Heart left ventricle (tissue), 16 donors: ENCODE measurements at places on chromosomes 13 and 19. TPM values are rescaled to one million over a fixed set of nuclear protein-coding genes. Genes with fewer than 3 reads are reported as not detected.
A peak's percentile ranks its signal among the peaks of the same experiment; 100 is the strongest.

DNA sequence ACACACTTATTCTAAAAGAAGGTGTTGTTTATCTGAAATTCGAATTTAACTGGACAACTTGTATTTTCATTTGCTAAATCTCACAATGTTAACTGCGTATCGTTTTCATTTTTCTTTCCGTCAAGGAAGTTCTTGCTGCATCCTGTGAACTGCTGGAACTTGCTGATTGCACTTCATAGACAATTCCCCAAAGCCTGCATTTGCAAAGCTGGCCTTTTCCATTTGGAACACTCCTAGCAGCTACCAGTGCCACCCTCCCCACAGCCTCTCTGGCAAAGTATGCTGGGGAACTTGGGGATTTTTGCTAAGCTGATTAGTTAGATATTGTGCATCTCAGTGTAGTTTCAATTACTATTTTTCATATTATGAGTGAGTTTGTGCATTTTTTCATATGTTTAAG lies 20.4 kb upstream of the ARGLU1 start:
- no peak overlapping the region for H3K4me3 ChIP-seq
- H3K36me3 ChIP-seq, result no peaks in the 10 kb centered on the region
- H3K27me3 ChIP-seq, result no peaks in the 10 kb centered on the region
- peaks cover 10% of the 10 kb centered on the region for H3K4me1 ChIP-seq
- DNase-seq, result no peak
- peak overlapping the region; percentile 50 for H3K27ac ChIP-seq

DNA sequence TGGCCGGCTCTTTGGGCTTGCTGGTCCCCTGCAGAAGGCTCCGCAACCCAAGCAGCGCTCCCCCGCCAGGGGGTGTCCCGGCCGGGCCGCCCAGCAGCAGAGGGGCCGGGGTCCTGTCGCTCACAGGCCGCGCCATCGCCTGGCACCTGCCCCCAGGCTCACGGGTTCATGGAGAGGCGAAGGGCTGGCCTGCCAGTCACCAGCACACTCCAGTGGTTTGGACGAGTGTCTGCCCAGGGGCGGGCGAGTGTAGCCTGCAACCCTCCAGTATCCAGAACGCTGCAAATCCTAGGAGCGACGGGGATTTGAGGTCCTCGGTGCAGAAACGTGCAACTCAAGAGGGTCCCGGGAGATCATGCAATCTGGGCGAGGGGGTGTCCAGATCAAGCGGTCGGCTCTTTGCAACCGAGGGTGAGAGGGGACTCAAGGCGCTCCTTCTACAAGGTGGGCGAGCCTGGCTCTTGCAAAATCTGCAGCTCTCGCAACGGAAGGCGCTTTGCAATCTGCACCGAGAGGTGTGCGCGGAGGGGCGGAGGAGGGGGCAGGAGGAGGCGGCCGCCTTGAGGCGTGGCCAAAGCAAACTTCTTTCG lies at the start of gene DBP:
Gene DBP, minus strand, starts transcription at position 521 of the 590 bp plus-strand sequence. Its CDS starts 385 bp downstream, at position 136.
- H3K36me3 ChIP-seq, result no peaks in the 10 kb centered on the region
- H3K4me1 ChIP-seq, result peaks cover 45% of the 10 kb centered on the region
- peak within 1 kb of the TSS; percentile 97 for H3K27ac ChIP-seq
- no peak for DNase-seq
- peak within 1 kb of the TSS; percentile 59 for H3K4me3 ChIP-seq

DNA sequence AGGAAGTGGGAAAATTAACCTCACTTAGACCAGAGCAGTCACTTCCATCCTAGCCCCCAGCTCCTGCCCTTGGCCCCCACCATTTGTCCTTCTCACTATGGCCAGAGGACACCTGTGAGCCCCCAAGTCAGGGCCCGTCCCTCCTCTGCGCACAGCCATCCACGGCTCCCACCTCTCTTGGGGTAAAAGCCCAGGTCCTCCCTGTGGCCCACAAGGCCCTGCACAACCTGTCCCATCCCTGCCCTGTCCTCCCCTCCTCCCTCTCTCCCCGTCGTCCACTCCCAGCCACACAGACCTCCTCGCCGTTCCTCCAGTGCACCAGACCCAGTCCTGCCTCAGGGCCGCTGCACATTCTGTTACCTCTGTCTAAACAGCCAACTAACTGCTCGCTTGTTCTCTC lies 53.9 kb downstream of the SMIM24 start:
- H3K4me1 ChIP-seq, result peaks cover 14% of the 10 kb centered on the region
- DNase-seq, result no peak
- no peak overlapping the region for H3K27ac ChIP-seq
- peaks cover 17% of the 10 kb centered on the region for H3K36me3 ChIP-seq
- no peaks in the 10 kb centered on the region for H3K27me3 ChIP-seq
- no peak overlapping the region for H3K4me3 ChIP-seq

GRCh38 chr13:97275776-97276501 lies 53.8 kb downstream of the MBNL2 start:
- no peak overlapping the region for H3K4me3 ChIP-seq
- DNase-seq, result no peak
- H3K36me3 ChIP-seq, result peaks cover 4% of the 10 kb centered on the region
- no peaks in the 10 kb centered on the region for H3K27me3 ChIP-seq
- peak overlapping the region; percentile 68 for H3K27ac ChIP-seq

GRCh38 chr13:54965881-54966280 lies 1937.3 kb downstream of the OLFM4 start:
- DNase-seq, result no peak
- H3K4me3 ChIP-seq, result no peak overlapping the region
- no peak overlapping the region for H3K27ac ChIP-seq
- no peaks in the 10 kb centered on the region for H3K36me3 ChIP-seq
- H3K4me1 ChIP-seq, result no peaks in the 10 kb centered on the region

GRCh38 chr13:78105656-78106055 lies 187.0 kb upstream of the EDNRB start:
- no peak overlapping the region for H3K27ac ChIP-seq
- H3K27me3 ChIP-seq, result no peaks in the 10 kb centered on the region
- H3K4me1 ChIP-seq, result no peaks in the 10 kb centered on the region
- no peak for DNase-seq
- no peaks in the 10 kb centered on the region for H3K36me3 ChIP-seq
- H3K4me3 ChIP-seq, result no peak overlapping the region

DNA sequence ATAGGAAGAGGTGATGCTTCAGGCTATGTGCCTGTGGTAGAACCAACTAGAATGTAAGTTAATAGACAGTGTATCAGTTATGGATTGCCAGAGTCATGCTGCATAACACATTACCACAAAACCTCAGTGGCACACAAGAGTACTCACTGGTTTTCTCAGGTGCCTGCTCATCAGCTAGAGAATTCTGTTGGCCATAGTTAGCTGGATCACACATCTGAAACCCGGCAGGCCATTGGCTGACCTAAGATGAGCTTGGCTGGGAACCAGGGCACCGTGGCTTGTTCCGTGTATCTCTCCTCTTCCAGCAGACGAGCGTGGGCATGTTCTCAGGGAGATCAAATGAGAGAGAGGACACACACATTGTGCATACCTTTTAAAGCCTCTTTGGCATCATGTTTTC lies 76.7 kb downstream of the TEX26 start:
- no peaks in the 10 kb centered on the region for H3K36me3 ChIP-seq
- DNase-seq, result no peak
- no peak overlapping the region for H3K27ac ChIP-seq
- no peak overlapping the region for H3K4me3 ChIP-seq

- no peak overlapping the region for H3K27ac ChIP-seq
- no peak for DNase-seq
- H3K4me3 ChIP-seq, result no peak overlapping the region
These were observed 9.9 kb downstream of the CDC16 start for GRCh38 chr13:114244637-114245036.

GRCh38 chr19:12982648-12983047 lies 12.6 kb upstream of the NFIX start:
- no peak overlapping the region for H3K4me3 ChIP-seq
- no peak for DNase-seq
- no peaks in the 10 kb centered on the region for H3K36me3 ChIP-seq
- no peak overlapping the region for H3K27ac ChIP-seq

DNA sequence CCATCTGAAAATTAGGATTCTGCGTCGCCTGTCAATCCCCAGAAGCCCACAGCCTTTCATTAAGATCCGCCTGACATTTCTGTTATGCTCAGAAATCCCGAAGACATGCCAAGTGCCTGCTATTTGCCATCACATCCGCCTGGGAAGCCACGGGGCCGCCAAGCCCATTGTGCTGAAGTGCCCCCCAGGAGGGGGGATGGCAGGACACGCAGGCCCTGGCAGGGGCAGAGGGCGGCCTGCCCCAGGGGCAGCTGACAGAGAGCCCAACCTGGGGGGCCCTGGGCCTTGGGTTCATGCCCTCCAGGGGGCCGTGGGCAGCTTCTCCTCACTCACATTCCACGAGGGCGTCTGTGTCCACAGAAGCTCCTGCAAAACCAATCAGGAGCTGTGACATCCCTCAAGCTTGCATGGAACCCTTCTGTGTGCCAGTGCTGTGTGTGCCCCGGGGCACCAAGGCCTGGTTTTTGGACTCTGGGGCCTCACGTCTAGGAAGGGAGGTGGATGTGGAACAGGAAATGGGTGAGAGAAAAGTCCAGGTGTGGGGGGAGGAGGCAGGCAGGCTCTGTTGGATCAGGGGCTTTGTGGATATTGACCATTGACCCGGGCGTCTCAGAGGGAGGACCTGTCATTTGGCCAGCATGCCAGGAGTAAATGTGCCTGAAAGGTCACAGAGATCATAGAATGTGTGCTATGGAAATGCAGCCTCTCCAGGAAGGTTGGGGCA lies 122.9 kb downstream of the URI1 start:
- DNase-seq, result no peak
- H3K36me3 ChIP-seq, result no peaks in the 10 kb centered on the region
- H3K27ac ChIP-seq, result no peak overlapping the region
- no peaks in the 10 kb centered on the region for H3K4me1 ChIP-seq

DNA sequence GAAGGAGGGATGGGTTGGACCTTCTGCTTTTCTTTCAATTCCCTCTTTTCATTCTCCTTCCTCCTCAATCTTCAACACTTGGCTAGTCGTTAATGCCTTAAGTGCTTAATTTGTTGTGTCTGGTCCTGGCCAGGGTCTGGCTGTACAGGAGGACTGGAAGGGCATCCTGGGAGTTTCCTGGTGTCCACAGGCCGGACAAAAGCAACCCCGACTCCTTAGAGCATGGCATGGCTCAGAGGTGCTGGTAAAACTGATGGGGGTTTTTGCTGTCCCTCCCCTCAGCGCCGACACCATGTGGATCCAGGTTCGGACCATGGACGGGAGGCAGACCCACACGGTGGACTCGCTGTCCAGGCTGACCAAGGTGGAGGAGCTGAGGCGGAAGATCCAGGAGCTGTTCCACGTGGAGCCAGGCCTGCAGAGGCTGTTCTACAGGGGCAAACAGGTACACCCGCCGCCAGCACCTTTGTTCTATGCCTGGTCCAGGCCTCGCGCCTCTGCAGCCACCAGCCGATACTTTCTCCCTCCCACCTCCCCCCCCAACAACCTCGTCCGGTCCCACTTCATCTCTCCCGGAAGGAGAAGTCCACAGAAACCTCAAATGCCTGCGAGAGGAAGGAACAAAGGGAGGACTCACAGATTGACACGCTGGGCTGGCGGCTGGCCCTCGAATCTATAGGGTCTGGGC lies 1.4 kb downstream of the UHRF1 start:
- peaks cover 28% of the 10 kb centered on the region for H3K4me1 ChIP-seq
- DNase-seq, result peak; percentile 40
- no peak overlapping the region for H3K27ac ChIP-seq
- H3K4me3 ChIP-seq, result peak overlapping the region; percentile 79
- H3K27me3 ChIP-seq, result no peaks in the 10 kb centered on the region

GRCh38 chr13:91889641-91890040 lies 491.2 kb downstream of the GPC5 start:
- no peaks in the 10 kb centered on the region for H3K4me1 ChIP-seq
- H3K36me3 ChIP-seq, result no peaks in the 10 kb centered on the region
- no peaks in the 10 kb centered on the region for H3K27me3 ChIP-seq
- H3K27ac ChIP-seq, result no peak overlapping the region
- no peak for DNase-seq

DNA sequence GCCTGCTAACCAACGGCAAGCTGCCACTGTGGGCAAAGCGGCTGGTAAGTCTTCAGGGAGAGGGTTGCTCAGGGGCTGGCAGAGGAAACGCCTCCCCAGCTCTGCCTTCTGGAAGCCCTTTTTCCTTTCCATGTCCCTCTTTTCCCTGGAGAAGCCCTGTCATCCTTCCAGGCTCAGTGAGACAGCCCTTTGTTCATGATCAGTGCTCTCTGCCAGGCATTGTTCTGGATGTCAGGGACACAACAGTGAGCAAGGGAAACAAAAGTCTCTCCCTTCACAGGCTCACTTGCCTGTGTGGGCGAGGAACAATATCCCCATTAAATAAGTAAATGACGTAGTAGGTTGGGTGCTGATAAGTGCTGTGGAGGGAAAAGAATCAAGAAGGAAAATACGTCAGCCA lies 13.9 kb upstream of the OVOL3 start:
- H3K27me3 ChIP-seq, result no peaks in the 10 kb centered on the region
- H3K4me3 ChIP-seq, result no peak overlapping the region
- no peaks in the 10 kb centered on the region for H3K4me1 ChIP-seq
- DNase-seq, result no peak
- H3K27ac ChIP-seq, result no peak overlapping the region
- H3K36me3 ChIP-seq, result no peaks in the 10 kb centered on the region

The ICAM1 gene
- total RNA-seq, result 10.9 TPM

The RPL18A gene
- total RNA-seq, result 752 TPM

The HSPH1 gene
- 26.0 TPM for total RNA-seq

The EPSTI1 gene
- total RNA-seq, result 5.5 TPM

The MBD3L3 gene
- not detected for total RNA-seq

The ATP8B3 gene
- total RNA-seq, result 3.5 TPM

The SIGLEC10 gene
- 0.56 TPM for total RNA-seq

The IGFL3 gene
- not detected for total RNA-seq

The NRTN gene
- 17.2 TPM for total RNA-seq

The ZNF71 gene
- 8.7 TPM for total RNA-seq
